ENCODE measurements at places on chromosomes 1 and 21.
A peak's percentile ranks its signal among the peaks of the same experiment; 100 is the strongest.

- peak; percentile 65 for DNase-seq
Measured at GRCh38 chr1:243748706-243749283, 101.2 kb downstream of the AKT3 start.

GRCh38 chr1:175373786-175374623 lies 181.4 kb upstream of the KIAA0040 start:
- peak; percentile 8 for DNase-seq

GRCh38 chr21:42465008-42465802 lies 30.8 kb downstream of the RSPH1 start:
- peak; percentile 65 for DNase-seq

- no peak for DNase-seq
Measured at GRCh38 chr1:66434096-66434495, 99.9 kb upstream of the SGIP1 start.

- DNase-seq = no peak
Measured at GRCh38 chr1:209844695-209845407, 17.1 kb downstream of the UTP25 start.

DNA sequence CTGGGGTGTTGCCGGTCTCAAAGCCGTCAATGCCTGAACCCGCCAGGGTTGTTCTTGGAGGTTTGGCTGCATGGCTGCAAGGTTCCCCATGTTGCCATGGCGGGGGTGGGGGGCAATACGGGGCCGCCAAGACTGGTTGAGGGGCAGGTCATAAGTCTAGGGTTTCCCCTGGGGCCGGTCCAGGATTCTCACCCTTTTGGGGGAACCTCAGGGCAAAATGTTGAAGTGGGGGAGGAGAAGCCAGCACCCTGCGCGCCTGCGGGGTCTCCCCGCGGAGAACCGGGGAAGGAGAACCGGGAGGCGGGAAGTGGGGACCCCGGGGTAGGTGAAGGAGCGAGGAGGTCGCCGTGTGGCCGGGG lies 401 bp upstream of the ARHGEF10L start:
- no peak for DNase-seq

DNA sequence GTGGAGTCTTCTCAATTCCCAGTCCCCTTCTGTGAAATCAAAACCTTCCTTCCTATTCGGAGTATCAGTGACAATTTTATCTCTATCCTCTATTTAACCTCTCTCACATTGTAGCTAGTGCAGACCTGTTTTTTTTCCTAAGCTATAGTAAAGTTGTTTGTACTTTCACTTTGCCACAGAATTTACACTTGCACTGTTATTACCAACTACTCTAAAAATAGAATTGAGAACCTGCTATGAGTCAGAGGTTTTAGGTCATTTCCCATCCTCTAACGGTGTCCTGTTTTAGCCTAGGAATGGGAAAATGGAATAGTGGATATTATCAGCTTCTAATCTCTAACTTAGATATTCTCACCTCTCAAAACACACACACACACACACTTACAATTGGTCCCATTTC lies 862.7 kb downstream of the NCAM2 start:
- DNase-seq = no peak

DNA sequence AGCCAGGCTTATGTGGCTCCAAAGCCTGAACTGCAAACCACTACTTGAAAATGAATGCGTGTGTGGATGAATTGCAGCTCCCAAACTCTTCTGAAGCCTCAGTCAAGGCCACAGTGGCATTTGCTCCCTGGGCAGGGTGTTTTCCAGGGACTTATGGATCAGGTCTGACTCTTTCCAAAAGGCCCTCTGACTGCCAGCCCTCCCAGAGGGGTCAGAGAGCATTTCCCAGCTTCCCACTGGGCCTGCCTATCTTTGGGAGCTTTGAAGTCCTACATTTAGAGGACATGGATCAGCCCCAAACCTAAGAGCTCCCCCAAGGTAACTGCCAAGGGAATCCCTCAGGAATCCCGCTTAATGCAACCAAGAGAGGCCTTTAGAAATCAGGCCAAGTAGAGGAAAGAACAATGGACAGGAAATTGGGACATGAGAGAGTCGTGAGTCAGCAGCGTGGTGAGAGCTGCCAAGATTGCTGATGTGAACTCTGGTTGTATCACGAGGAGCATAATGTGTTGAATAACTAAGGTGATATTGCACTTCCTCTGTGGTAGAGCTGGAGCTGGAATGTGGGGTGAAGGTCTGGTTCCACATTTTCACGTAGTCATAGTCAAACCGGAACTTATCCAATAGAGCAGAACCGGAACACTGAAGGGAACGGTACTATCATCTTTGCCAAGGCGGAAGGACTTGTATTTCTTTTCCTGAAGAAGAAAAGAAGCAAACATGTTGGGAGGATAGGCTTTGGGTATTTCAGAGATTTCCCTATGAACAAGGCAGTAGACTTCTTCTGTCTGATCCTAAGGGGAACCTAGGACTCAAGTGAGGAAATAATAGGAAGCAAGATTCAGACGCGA lies 99.4 kb upstream of the JUN start:
- peak; percentile 94 for DNase-seq

- DNase-seq = no peak
Measured at GRCh38 chr1:195697130-195697529, 911.1 kb downstream of the KCNT2 start.

DNA sequence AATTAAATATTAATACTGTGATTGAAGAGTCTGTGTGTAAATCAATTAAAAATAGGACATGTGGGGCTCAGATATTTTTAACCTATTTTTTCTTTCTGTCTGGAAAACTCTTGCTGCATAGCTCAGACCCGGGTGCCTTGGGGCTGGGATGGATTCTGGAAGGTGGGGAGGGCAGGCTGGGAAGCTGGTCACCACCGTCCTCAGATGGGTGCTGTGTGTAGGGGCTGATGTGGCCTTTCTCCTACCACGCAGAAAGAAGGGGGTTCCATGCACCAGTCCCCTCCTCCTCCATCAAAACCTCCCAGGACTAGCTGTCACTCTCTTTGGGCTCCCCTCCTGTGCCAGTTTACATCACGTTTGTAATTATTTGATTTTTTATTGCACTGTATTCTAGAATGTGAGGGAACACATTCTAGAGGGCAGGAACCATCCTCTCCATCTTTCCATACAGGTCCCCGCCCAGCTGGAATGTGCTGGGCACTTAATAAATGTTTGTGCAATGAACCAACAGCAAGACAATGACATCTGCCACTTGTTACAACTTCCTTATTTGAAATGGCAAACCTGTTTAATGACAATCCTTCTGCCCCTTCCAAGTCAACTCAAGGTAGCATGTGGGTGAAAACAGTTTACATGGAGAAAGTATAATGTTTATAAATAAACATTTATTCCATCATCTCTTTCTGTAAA lies 104.3 kb downstream of the EDEM3 start:
- no peak for DNase-seq

- DNase-seq = no peak
Measured at GRCh38 chr1:119114786-119115185, 25.7 kb downstream of the WARS2 start.

DNA sequence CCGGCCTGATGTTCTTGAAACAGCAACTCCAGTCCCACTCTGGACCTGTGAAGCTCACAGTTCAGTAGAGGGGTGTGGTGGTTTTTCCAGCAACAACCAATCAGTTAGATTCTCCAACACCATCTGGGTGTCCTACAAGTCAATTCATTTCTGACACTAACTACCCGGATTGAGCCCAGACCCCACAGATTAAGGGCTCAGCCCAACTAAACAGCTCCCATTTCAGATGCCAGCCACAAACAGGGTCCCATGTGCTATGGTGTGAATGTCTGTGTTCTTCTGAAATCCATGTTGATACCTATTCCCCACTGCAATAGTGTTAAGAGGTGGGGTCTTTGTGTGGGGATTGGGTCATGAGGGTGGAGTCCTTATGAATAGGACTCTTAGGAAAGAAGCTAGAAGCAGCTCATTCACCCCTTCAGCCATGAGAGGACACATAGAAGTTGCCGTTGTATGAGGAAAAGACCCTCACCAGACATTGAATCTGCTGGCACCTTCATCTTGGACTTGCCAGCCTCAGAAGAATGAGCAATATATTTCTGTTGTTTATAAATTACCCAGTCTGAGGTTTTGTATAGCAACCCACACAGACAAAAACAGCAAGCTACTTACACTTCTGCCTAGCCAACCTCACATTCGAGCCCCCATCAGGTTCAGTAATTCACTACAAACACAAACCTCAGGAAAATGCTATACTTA lies 53.6 kb downstream of the IRF2BP2 start:
- DNase-seq = no peak

GRCh38 chr1:156662005-156662799 lies 15.0 kb downstream of the NES start:
- peak; percentile 28 for DNase-seq

- DNase-seq = no peak
Measured at GRCh38 chr1:186093437-186093836, 281.6 kb downstream of the TPR start.

- DNase-seq = no peak
Measured at GRCh38 chr1:15206418-15207030, 40.5 kb upstream of the FHAD1 start.

GRCh38 chr1:41882486-41882885 lies 36.2 kb downstream of the HIVEP3 start:
- no peak for DNase-seq

GRCh38 chr1:29779146-29779545 lies 542.8 kb downstream of the PTPRU start:
- DNase-seq = no peak

- DNase-seq = no peak
Measured at GRCh38 chr21:21156957-21157356, 158.7 kb downstream of the NCAM2 start.

GRCh38 chr1:112937070-112937469 lies 18.9 kb downstream of the SLC16A1 start:
- no peak for DNase-seq

- no peak for DNase-seq
Measured at GRCh38 chr1:212655668-212656440, 43.8 kb downstream of the BATF3 start.

GRCh38 chr1:35544976-35545375 lies 12.2 kb downstream of the KIAA0319L start:
- peak; percentile 55 for DNase-seq

DNA sequence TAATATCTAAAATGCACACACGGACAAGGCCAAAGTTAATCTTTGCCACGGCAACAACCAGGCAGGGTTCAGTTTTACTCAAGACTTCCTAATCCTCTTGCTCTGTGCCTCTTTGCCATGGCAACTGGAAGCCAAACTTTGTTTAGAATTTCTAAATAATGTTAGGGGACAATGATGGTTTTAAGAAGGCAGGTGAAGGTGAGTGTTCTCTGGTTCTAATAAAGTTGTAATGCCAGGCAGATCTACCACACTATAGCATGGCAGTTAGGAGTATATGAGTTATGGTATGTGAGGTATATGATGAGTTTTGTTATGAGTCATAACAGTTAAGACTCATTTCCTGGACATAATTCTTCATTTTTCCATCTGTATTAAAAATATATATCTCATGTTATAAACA lies 2.7 kb downstream of the PTPRC start:
- DNase-seq = no peak

- no peak for DNase-seq
Measured at GRCh38 chr1:230407351-230407750, 18.8 kb downstream of the PGBD5 start.

GRCh38 chr1:95067062-95067461 lies 5.7 kb downstream of the ALG14 start:
- no peak for DNase-seq

DNA sequence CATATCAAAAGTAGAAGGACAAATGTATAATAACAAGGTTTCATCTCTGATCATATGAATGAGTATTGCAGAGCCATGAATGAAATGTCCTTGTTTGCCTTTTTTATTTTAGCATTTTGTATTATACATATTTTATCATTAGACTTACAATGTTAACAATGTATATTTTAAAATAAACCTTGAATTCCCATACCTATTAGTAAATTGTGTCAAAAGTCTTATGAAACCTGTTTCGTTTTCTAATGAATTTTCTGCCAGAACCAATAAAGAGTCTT lies 646 bp downstream of the DNAJB4 start:
- peak; percentile 42 for DNase-seq

DNA sequence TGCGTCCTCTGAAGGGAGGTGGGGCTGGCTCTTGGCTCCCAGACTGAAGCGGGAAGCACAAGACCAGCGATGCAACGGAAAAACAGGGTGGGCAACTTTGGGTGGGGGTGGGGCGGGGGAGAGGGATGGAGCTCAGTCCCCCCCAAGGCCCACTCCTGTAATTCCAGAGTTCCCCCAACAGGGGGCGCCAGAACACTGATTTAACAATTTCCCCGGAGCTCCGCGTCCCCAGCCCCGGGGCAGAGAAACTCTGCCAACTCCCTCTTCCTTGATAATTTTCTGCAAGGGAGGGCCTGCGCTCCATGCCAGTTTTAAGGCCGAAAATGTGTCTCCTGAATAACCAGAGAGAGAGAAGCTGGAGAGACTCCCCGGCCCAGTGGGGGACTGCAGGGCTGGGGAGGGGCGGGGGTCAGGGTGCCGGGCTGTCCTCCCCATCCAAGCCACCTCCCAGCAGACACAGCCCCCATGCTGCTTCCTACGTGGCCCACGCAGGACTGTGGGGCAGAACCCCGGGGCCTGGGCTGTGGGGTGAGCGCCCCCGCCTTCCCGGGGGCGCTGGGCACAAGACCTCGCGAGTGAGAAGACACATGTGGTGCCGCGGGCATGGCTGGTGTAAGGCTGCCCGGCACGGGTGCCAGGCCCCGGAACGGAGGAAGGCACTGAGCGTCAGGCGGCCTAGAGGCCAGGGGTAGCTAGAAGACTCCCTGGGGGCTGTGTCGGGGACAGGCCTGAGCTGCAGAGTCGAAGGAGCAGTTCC lies 51.4 kb downstream of the KIF21B start:
- peak; percentile 70 for DNase-seq

DNA sequence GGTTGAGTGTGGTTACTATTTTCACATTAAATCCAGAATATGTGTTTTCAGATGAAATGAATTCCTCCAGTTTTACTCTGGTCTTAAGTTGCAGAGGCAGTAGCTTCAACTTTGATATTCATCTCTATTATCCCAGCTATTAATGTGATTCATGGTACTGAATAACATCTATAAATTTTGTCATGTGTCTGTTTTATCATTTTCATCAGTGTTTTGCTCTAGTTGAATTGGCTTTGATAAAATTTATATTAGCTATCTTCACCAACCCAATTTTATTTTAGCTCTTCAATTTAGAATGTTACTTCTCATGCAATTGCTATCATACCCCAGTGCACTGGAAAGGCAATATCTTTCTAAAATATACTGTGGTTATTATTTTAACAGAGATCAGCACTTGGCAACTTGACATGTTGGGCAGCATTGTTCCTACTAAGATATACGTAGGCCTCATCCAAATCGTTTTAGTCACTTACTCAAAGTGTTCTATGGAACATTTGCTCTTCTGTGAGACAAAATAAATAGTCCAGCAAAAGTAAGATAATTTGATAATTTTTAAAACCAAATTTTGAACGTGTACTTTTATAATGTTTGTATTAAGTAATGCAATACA lies 184.3 kb downstream of the NCAM2 start:
- no peak for DNase-seq

GRCh38 chr1:239388159-239388485 lies 1.8 kb downstream of the CHRM3 start:
- DNase-seq = no peak

GRCh38 chr1:222392556-222392955 lies 155.3 kb downstream of the HHIPL2 start:
- DNase-seq = no peak
